ENCODE measurements at places on chromosomes 2 and 18. TPM values are rescaled to one million over a fixed set of nuclear protein-coding genes. Genes with fewer than 3 reads are reported as not detected.

The ANKRD30BL gene
- not detected for total RNA-seq

The GPR55 gene
- 0.81 TPM for total RNA-seq

The DCDC2C gene
- not detected for total RNA-seq

The PXDN gene
- total RNA-seq: 125 TPM

The LAMA3 gene
- 224 TPM for total RNA-seq

The GAREM2 gene
- total RNA-seq: 1.4 TPM

The ZNF521 gene
- total RNA-seq: 0.04 TPM

The IKZF2 gene
- 8.2 TPM for total RNA-seq
